Stromal cell of bone marrow (primary cell): ENCODE measurements at places on chromosomes 1 and 21.

- DNase-seq, result peak; percentile 90
Measured at GRCh38 chr1:184910691-184911091, 63.6 kb downstream of the NIBAN1 start.

DNA sequence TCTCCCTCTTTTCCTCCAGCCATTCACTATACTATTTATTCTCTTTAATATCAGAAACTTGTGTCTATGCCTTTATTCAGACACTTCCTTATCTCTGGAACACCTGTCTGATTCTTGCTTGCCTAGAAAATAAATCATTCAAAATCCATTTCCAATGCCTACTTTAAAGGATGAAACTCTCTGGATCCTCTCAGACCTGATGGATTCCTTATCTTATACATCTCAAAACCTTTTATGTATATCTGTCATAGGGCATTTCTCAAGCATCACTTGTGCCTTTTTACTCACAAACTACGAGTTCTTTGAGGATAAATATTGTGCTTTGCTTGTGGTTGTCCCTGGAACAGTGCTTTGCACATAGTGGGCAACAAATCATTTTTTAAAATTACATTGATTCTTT lies 3.8 kb upstream of the ATP6V1G3 start:
- no peak for DNase-seq

- no peak for DNase-seq
Measured at GRCh38 chr1:14183329-14183728, 415.2 kb upstream of the KAZN start.

DNA sequence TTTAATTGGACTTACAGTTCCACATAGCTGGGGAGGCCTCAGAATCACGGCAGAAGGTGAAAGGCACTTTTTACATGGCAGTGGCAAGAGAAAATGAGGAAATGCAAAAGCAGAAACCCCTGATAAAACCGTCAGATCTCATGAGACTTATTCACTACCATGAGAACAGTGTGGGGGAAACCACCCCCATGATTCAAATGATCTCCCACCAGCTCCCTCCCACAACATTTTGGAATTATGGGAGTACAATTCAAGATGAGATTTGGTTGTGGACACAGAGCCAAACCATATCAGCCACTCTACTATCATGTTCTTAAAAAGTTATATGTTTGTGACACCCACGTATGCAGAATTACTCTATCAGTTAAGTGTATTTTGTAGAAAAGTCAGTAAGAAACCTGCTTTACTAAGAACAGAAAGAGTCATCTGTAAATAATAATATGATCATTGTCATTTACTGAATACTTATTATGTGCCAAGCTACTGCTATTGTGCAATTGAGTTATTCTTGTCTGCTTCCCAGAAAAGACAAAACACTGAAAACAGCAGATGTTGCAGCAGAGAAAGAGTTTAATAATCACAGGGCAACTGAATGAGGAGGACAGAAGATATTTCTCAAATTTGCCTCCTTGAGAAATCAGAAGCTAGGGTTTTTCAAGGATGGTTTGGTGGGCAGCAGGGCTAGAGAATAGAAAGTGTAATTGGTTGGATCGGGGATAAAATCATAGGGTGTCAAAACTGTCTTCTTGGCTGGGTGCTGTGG lies 207.7 kb upstream of the FGGY start:
- no peak for DNase-seq

- peak; percentile 60 for DNase-seq
Measured at GRCh38 chr1:243267914-243268653, 12.2 kb downstream of the SDCCAG8 start.

GRCh38 chr1:12760256-12760795 lies 13.2 kb upstream of the PRAMEF12 start:
- no peak for DNase-seq

GRCh38 chr1:20017741-20018140 lies 38.3 kb upstream of the PLA2G2A start:
- no peak for DNase-seq

DNA sequence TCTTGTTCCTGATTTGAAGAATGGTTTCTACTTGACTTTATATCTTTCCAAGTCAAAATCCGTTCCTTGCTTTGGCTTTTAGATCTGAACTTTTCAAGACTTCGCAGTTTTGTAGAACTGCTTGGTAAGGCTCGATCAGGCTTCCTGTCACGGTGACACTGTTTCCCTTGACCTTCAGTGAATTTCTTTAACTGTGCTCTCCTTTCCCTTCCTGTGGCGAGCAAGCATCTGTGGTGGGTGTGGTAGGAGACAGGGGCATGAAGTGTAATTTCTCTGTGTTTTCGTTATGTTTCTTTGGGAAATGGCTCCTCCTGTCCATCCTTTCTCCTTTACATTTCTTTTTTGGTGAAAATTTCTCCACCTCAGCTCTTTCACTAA lies 10.4 kb downstream of the STYXL2 start:
- no peak for DNase-seq

DNA sequence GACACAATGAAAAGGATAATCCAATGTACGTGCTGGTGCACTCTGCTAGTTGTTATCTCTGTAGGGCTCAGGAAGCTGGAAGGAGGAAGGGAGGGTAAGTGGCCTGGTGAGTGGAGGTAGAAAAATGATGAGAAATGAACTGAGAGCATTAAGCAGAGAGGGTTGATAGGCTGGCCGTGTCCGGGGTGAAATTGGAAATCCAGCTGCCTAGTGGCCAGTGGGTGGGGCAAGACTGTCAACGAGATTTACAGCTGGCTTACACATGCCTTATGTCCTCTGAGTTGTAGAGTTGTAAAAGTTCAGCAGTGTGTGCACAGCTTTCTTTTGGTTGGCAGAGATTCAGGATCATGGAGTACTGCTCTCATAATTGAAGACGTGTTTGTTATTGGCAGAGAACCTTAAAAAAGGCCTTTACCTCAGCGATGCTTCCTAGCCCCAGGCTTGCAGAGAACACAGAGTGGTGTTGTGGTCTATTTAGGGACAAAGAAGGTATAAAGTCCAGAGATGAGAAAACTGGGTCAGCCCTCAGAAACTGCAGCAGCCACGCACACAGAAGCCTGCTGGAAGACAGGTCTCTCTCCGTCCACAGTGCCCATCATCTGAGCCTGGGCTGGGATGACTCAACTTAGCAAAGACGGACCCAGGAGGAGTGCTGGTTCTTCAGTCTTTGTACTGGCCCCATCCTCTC lies 132.4 kb downstream of the EDEM3 start:
- peak; percentile 95 for DNase-seq

- DNase-seq, result no peak
Measured at GRCh38 chr1:10368194-10368593, 30.7 kb upstream of the PGD start.

DNA sequence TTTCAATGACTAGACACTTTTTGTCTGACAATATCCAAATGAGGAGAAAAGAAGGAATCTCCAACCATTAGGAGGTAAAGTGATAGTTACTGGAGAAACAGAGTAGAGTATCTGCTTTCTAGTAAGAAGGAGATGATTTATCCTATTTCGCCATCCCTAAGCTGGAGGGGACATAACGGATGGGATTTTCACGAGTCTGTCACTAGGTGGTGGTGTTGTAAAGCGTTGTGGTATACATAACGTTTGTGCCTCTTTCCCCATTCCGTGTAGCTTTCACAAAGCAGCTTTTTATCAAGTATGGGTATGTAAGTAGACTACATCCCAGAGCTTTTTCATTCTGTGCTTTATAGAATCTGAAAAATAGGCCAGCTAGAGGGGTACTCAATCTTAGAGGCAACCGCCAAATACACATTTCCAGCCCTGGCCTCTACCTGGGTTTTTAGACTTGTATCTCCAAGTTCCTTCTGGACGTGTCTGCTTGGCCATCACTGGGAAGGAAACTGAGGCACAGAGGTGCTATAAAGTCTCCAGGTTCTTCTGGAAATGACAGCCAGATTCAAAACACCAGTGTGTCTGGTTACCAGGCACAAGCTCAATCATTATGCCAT lies 33.3 kb upstream of the FAM3B start:
- peak; percentile 83 for DNase-seq

GRCh38 chr1:154607106-154607608 lies 829 bp downstream of the ADAR start:
- DNase-seq, result peak; percentile 38

DNA sequence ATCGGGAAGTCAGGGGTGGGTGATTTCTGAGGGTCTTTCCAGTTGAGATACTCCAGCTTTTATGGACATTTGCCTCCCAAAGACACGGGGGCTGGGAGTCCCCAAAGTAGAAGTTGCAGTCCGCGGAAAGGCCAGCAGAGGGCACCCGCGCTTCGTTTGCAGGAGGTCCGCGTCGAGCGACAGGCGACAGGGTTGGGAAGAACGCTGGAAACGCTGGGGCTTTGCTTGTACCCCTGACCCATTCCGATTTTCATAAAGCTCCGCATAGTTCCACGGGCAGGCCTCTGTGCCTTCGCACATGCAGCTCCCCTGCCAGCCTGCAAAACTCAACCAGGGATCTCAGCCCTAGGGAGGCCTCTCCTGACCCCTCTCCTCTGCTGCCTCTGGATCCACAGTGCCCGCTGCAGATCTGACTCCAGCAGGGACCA lies 44.2 kb upstream of the LAPTM5 start:
- DNase-seq, result no peak

DNA sequence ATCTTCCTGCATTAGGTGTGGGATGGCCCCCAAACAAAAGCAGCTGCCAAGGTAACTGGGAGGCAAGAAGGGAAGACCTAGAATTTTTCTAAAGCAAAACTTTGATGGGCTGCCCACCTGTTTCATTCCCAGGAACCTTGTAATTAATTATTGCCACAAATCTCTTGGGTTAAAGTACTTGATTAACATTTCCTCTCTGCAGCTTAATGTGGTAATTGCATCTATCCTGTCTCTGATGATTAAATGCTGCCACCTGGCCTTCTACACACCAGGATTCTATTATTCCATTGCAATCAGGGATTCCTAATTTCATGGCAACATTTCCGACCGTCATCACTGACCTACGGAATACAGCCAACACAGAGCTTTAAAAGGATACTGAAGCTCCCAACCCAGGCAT lies 68.3 kb upstream of the RC3H1 start:
- DNase-seq, result no peak

- DNase-seq, result no peak
Measured at GRCh38 chr1:198449727-198450433, 90.6 kb downstream of the ATP6V1G3 start.

DNA sequence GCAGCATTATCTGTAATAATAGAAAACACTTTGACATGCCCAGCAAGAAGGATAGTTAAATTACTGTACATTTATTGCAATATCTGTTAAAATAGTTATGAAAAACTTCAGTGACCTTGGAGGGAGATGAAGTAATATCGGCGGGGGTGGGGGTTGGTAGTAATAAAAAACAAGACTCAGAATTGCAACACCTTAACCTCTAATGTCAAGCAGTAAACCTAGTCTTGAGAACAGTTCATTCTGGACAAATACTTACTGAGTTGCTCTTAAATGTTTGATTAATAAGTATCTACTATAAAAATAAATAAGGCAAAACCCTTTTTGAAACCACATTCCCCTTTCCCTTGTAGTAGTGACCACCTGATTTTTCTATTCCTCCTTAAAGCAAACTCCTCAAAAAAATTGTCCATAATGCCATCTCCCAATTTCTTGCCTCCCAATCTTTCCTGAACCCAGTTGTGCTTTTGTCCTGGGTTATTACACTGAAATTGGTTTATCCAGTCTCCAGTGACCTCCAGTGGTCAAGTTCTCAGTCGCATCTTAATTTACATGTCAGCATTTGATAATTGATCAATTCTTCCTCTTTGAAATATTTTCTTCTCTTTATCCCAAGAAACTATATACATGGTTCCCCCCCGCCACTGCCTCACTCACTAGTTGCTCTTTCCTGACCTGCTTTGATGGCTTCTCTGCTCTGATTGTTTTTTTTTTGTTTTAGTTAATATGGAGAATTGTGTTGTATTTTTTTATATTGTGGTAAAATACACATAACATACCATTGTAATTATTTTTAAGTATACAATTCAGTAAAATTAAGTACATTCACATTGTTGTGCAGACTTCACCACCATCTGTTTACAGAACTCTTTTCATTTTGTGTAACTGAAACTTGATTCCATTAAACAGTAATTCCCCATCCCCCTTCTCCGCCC lies 36.8 kb downstream of the RAP1A start:
- peak; percentile 41 for DNase-seq

- DNase-seq, result peak; percentile 74
Measured at GRCh38 chr1:94863297-94863911, 43.2 kb downstream of the SLC44A3 start.

DNA sequence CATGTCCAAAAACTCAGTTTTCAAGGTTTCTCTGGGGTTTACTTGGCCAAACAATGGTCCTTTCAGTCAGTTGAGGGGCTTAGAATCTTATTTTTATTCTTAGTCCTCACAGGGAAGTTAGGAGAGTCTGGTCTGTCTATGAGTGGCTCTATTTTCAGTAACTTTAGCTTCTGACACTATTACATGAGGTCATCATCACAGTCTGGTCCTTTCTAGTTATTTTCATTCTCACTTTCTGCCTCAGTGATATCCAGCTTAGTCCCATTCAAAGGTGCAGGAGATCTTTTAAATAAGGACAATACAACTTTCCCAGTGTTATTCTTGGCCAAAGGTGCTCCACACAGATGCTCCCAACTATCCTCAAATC lies 30.0 kb upstream of the FGGY start:
- no peak for DNase-seq

DNA sequence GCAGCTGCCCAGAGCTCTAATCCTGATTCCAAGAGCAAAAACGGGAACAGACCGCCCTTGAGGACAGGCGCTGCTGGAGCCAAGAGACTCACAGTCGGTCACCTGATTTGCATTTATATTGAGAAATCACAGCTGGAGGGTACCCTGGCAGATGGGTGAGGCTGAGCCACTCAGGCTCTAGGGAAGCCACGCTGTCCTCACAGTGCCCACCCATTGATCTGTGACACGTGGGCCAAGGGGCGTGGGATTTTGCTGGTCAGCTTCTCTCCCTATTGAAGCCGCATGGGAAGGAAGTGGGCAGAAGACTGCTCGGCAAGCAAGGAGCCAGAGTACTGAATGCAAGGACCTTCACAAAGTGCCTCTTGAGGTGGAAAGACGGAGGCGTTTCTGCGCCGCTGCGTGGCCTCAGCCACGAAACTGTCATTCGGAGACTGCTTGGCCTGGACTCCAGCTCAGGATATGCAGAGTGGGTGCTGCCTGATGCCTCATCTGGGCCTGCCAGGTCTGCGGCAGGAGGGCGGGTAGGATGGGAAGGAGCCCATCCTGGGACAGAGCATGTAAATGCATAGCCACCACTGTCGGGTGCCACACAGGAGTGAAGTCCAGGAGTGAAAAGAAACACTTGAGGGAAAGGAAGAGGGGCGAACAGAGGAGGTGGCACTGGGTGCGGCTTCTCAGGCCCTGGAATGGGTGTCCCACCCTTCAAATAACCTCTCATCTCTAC lies 139.8 kb downstream of the PGBD5 start:
- DNase-seq, result no peak

- DNase-seq, result no peak
Measured at GRCh38 chr1:243756529-243756928, 93.5 kb downstream of the AKT3 start.

- no peak for DNase-seq
Measured at GRCh38 chr21:45800339-45801080, 157.0 kb downstream of the PCBP3 start.

GRCh38 chr1:161122967-161123366 lies 5.1 kb downstream of the NIT1 start:
- DNase-seq, result no peak

GRCh38 chr1:999725-1000356 lies at the start of gene HES4:
Gene HES4, minus strand, starts transcription at chr1:1000097. Its CDS starts 124 bp downstream, at chr1:999973.
- peak; percentile 61 for DNase-seq

- no peak for DNase-seq
Measured at GRCh38 chr1:193462629-193463320, 276.4 kb upstream of the B3GALT2 start.

- DNase-seq, result no peak
Measured at GRCh38 chr1:212752934-212753497, 38.6 kb downstream of the NSL1 start.

GRCh38 chr1:226466296-226466695 lies 58.4 kb upstream of the PARP1 start:
- no peak for DNase-seq

- DNase-seq, result no peak
Measured at GRCh38 chr1:113898241-113898814, 6.3 kb downstream of the AP4B1 start.
